ENCODE measurements at places on chromosomes 3 and 15.

- no peak for DNase-seq
These were observed 45.8 kb downstream of the DNAH1 start for GRCh38 chr3:52361898-52362297.

DNA sequence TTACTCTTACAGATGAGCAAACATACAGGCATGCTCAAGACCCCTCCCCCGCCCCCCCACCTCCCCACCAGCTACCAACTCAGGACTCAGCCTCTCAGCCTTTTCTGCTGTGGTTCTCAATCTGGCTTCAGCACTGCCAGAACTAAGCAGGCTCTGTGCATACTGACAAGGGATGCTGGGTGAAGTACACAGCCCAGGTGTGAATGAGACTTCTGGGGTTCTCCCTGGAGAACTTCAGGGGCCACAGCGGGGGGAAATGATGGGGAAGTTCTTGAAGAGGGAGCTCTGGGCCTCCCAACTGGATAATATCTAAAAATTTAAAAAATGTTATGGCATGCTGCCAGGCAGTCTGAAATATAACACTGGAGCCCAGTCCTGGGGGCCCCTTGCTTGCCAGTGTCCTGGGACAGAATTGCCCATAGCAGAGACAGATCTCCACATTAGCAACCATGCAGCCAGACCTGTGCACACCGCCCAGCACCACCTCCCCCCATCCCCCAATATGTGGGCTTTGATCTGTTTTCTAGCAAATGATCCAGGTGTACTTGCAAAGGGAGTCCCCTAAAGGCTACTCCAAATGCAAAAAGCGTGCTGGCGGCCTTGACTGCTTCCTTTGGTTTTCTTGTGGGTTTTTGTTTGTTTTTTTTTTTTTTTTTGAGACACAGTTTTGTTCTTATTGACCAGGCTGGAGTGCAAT is 41.4 kb downstream of the PGPEP1L start:
- DNase-seq: no peak

DNA sequence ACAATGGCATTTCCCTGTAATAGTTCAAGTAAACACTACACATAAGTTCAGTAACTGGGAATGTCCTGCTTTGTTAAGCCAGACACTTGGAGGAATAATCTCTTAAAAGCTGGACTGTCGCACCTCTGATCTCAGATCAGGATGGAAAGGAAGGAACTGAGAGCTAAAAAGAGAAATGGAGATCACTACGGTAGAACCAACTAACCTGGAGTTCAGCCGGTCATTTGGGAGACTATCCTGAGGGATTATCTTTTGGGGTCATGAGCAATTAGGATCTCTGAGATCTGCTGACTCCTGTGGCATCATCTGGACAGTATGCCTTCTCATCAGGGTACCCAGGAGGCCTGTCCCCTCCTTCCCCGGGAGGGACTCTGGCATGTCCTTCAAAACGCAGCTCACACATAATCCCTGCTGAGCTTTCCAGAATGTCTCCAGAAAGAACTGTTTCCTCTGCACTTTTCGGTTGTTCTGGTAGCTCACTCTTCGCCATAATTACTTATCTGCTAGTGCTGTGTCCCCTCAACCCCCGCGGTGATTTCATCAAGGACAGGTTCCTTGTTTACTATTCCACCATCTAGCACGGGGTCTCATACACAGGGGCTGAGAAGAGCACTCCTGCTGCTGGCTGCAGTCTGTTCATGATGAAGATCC is 115.6 kb downstream of the SENP2 start:
- no peak for DNase-seq

DNA sequence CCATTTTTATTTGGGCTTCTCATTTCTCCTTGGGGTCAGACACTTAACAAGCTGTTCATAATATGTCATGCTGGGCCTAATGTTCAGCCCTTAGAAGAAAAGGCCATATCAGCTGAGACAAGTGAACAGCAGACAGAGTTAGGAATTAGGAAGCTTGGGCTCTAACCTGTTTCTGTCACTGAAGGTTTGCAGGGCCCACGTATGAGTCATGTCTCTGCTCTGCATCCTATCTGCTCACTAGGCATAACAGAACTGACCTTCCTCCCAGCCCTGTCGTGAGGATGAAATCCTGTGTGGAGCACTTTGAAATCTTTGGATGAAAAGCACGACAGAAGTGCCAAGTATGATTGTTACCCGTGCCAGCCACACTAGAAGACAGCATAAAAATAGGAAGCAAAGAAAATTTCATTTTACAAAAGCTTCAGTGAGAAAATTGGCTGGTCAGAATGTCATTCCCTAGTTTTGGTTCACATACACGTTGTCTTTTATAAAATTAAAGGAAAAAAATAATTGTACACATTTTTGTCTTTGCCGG is 26.5 kb upstream of the CD47 start:
- DNase-seq: no peak

DNA sequence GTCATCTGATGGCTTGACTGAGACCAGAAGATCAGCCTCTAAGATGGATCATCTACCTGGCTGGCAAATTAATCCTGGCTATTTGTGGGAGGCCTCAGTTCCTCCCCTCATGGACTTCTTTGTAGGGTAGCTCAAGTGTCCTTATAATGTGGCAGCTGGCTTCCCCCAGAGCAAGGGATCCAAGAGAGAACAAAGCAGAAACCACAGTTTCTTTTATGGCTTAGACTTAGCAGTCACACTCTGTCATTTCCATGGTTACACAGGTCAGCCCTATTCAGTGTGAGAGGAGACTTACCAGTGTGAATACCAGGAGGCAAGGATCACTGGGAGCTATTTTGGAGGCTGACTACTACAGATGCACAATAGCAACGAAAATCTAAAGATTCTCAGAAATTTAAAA is 15.3 kb upstream of the ARL14 start:
- no peak for DNase-seq

DNA sequence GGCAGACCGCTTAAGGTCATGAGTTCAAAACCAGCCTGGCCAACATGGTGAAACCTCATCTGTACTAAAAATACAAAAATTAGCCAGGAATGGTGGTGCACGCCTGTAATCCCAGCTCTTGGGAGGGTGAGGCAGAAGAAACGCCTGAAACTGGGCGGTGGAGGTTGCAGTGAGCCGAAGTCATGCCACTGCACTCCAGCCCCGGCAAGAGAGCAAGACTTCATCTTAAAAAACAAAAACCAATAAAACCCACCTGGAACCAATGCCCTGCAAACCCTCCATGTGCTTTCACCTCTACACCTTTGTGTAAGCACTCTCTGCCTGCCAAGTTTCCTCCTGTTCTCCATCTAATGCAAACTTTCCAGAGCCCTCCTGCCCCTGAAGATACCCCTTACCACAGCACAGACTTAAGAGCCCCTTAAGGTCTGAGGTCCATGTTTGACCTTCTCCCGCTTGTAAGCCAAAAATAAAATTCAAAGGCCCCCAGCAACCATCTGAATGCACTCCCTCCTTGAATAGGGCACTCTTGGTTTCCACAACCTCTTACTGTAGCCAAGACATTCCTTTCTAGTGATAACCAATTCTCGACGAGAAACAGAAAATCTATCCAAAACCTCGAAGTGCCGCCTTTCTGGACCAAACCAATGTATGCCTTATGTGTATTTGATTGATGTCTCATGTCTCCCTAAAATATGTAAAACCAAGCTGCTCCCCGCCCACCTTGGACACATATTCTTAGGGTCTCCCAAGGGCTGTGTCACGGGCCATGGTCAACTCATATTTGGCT is 3.0 kb downstream of the RPL32 start:
- no peak for DNase-seq

- no peak for DNase-seq
These were observed 14.9 kb upstream of the CILP start for GRCh38 chr15:65226221-65226620.

DNA sequence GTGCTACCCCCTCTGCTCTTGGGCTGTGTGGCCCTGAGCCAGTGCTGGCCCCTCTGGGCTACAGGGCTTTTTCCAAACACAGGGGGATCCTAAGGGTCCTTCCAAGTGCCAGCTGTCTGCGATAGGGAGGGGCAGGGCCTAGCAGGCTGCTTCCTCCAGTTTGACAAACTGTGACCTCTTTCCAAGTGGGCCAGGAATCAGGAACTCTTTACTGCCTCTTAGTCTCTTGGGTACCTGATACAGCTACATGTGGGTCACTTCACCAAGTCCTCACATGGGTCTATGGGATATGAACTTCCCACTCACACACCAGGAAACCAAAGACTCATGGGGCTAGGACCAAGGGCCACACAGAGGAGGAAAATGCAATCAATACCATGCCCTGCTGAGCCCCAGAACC is 25.4 kb downstream of the SEC61A1 start:
- no peak for DNase-seq

GRCh38 chr15:41928637-41929620 is 35.1 kb upstream of the SPTBN5 start:
- peak; percentile 74 for DNase-seq

GRCh38 chr15:94110476-94111130 is 120.8 kb upstream of the MCTP2 start:
- no peak for DNase-seq

DNA sequence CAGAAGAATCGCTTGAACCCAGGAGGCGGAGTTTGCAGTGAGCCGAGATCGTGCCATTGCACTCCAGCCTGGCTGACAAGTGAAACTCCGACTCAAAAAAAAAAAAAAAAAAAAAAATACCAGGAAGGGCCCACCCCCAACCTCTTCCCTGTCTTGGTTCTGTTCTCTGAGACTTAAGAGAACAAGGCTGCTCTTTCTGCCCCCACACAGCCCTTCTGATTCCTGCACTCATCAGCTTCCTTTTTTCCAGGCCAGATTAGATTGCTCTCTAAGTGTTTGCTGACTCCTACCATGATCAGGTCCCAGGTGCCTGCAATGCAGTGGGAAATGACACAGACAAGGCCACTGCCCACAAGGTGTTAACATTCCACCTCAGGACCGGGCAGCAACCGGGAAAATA is 13.0 kb downstream of the TMEM44 start:
- DNase-seq: no peak

DNA sequence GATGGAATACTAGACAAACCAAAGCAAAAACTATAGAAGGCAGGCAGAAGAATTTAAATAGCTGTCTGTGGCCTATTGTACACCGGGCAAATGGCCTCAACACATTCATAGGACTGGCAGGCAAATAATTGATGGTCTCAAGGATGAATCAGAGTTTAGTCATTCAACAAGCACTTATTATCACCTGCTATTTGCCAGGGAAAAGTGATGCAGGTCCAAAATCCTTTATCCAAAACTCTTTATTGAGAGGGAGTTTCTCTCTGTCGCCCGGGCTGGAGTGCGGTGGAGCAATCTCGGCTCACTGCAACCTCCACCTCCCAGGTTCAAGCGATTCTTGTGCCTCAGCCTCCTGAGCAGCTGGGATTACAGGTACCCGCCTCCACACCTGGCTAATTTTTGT is 2.3 kb downstream of the EIF2AK4 start:
- DNase-seq: no peak

GRCh38 chr15:88904257-88904623 is 8.9 kb upstream of the HAPLN3 start:
- no peak for DNase-seq

GRCh38 chr3:67790043-67790442 is 135.6 kb upstream of the SUCLG2 start:
- DNase-seq: no peak

GRCh38 chr3:150072576-150072975 is 101.9 kb upstream of the PFN2 start:
- DNase-seq: no peak

DNA sequence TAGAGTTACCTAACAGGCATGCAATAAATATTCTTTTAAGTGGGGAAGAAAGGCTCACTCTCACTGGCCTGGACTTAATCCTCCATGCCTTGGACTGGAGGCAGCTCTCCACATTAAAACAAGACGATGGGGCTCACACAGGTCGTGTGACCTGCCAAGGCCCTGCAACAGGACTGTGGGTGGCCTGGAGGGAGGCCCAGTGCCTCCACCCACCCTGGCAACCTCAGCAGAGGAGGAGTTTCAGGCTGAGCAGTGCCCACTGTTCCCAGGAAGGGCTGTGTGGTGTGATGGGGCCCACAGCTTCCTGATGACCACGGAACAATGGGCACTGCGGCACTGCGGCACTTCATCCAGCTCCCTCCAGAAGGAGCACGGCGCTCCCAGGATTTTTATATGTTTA is 5.5 kb downstream of the UROC1 start:
- no peak for DNase-seq

GRCh38 chr3:86245360-86245759 is 745.6 kb downstream of the VGLL3 start:
- DNase-seq: no peak

DNA sequence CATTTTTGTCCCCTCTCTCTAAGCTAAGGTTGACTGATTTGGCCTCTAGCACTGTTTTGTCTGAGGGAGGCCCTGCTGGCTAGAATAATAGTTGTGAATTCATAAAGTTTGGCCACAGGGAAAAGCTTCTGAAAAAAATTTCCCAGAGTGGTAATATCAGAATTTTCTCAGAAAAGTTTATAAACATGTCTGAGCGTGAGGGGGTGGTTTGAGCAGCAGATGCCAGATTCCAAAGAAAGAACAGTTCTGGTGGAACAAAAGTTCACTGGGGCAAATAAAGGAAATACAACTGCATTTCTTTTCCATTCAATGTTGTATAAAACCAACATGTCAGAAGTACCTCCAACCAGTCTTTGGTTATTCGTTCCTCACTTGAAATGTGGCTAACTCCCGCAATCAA is 61.2 kb downstream of the CLDN1 start:
- no peak for DNase-seq

GRCh38 chr3:107184375-107184774 is 192.9 kb upstream of the CCDC54 start:
- no peak for DNase-seq

- no peak for DNase-seq
These were observed 503.4 kb upstream of the NECTIN3 start for GRCh38 chr3:110568246-110568645.

DNA sequence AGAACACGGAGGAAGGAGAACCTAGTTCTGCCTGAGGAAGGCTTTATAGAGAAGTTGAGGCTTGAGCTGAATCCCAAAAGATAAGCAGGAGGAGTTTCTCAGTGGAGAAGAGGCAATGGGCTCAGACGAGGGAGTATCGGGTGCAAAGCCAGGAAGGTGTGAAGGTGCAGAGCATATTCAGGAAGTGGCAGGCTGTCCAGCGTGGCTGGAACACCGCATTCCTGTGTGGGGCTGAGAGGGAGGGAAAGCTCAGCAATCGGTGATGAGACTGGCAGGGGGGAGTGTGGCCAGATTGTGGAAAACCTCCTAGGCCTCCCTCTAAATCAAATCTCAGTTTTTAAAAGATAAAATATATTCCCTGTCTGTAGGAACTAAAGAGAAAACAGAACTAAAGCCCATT is 63.0 kb downstream of the ARHGAP31 start:
- DNase-seq: no peak

DNA sequence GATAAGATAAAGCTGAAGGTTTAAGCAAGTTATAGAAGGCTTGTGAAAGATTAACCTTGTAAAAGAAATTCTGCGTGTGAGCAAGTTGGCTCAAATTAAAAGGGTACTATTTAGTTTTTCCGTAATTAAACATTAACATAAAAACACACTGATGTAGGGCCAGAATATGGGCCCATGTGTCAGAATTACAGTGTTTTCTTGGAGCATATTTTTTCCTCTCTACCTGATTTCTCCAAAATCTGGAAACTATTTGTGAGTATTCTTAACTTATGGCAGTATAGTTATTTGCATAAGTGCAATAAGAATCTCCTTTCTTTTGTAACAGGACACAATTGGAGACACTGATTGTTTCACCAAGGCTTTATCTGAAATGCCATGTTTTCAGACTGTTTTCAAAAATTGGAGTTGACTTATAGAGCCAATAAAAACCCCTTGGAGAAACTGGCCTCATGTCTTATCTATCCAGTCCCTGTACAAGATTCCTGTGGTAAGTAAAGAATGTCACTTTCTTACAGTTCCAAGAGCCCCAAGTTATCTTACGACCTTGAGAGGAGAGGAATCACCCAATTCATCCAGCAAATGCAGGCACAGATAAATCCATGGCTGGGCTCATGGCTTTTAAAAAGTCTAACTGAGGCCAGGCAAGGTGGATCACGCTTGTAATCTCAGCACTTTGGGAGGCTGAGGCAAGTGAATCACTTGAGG is 47.8 kb upstream of the P2RY1 start:
- no peak for DNase-seq

All from lower leg skin (tissue), 4 donors.